ENCODE measurements at places on chromosomes 3 and 15.

GRCh38 chr3:13022348-13023234, 50.6 kb downstream of the IQSEC1 start:
- H3K27me3 ChIP-seq, result no peaks in the 10 kb centered on the region
- H3K27ac ChIP-seq, result no peak overlapping the region
- H3K4me1 ChIP-seq, result peaks cover 13% of the 10 kb centered on the region
- no peak for DNase-seq

DNA sequence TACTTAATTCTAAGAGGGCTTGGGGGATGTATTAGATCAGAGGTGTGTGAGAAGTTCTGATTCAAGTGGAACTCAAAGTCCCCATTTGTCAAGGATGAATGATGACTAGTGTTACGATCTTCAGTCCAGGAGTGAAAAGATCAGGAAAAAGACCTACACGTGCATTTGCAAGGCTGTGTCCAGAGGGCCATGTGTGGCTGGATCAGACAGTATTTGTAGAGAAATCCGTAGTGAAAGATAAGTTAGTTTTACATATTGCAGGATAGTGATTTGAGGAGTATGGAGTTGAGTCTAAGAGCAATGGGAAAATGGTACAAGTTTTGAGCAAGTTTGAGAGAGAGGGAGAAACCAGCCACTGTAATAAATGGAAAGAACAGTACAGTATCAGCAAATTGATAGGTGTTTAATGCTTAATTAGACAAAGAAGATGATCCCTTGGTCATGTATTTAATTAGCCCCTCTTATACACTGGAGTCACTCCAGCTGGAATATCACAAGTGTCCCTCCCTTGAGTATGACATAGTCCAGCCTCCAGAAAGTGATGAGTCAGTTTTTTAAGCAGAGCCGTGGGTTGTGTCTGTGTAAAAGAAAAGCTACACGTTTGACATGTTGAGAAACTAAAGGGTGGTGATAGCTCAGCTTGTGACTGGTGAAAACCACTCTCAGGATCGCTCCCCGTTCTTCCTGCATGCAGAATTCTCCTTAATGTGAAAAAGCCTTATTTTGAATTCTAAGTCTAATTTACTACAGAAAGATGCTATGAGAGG, 348.8 kb downstream of the ROBO1 start:
- H3K4me3 ChIP-seq, result no peak overlapping the region
- H3K27me3 ChIP-seq, result no peaks in the 10 kb centered on the region
- H3K36me3 ChIP-seq, result no peaks in the 10 kb centered on the region
- DNase-seq, result no peak
- H3K27ac ChIP-seq, result no peak overlapping the region

DNA sequence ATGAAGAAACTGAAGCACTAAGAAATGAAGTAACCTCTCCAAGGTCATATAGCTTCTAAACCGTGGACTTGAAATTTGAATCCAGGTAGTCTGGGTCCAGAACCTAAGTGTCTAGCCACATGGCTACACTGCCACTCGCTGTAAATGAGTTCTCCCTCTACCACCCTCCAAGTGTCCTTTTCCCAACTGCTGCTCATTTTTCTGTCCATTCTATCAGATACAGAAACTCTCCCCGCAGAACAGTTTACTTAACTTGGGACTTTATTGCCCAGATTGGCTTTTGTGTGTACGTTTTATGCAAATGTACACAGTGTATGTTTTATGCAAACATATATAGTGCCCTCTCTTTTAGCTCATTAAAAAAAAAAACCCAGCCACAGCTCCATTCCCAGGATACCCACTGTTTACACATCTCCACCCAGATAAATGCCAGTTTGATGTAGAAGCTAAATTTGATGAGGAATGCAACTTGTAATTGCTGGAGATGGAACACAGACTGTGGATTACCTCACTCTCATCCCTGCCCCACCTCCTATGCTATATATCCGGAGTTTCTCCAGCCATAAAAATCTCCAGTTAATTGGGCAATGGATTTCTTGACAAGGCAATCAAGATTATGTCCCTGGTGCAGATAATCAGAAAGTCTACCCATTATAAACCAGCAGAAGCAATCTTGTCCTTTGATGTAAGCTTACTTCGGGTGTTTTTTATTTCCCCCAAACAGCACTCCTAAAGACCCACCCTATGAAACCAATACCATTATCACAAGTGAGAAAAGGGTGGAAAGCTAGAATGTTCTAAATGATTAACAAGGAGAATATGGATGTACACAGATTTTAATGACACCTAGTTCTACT, 42.0 kb downstream of the THBS1 start:
- DNase-seq, result no peak
- no peaks in the 10 kb centered on the region for H3K27me3 ChIP-seq
- no peak overlapping the region for H3K27ac ChIP-seq

- peaks cover 24% of the 10 kb centered on the region for H3K4me1 ChIP-seq
- DNase-seq, result peak; percentile 56
- no peak overlapping the region for H3K27ac ChIP-seq
- H3K36me3 ChIP-seq, result no peaks in the 10 kb centered on the region
Observed at GRCh38 chr3:71511037-71511436, 72.5 kb downstream of the FOXP1 start.

DNA sequence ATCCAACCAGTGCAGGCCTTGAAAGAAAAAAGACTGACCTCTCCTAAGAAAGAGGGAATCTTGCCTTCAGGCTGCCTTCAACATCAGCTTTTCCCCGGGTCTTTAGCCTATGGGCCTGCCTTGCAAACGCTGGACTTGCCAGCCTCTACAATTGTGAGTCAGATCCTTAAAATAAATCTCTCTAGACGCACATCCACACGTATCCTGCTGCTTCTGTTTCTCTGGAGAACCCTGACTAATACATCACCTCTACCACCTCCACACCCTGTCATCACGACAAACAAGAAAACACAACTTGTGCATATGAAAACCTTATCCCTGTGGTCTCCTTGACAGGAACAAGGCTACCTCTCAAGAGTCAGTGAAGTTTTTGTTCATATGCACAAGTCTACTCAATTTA, 11.8 kb downstream of the CYFIP1 start:
- H3K4me3 ChIP-seq, result no peak overlapping the region
- H3K27ac ChIP-seq, result no peak overlapping the region
- H3K36me3 ChIP-seq, result peaks cover 5% of the 10 kb centered on the region
- DNase-seq, result no peak
- peaks cover 18% of the 10 kb centered on the region for H3K4me1 ChIP-seq

GRCh38 chr3:31729573-31729972, 196.8 kb downstream of the STT3B start:
- H3K4me3 ChIP-seq, result no peak overlapping the region
- no peak overlapping the region for H3K27ac ChIP-seq
- no peaks in the 10 kb centered on the region for H3K4me1 ChIP-seq
- no peaks in the 10 kb centered on the region for H3K27me3 ChIP-seq

Data from common myeloid progenitor, CD34-positive (primary cell).